ENCODE measurements at places on chromosomes 5 and 9.

DNA sequence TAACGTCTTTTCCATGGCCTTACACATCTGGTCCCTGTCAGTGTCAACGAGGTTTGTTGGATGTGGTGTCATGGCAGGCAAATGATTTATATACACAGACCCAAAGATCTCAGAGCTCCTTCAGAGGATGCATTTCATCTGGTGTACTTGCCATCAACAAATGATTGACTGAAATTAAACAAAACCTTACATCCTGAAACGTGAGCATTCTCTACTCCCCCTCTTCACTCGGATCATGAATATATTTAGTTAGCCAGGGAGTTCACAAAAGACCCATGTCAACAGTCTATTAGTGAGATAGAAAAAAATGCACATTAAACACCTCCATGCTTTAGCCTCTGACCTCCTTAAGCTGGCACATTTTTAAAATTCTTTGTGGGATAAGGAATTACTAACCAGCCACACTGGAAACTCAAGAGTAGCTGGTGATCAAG lies 215.6 kb downstream of the EFNA5 start:
- no peak for DNase-seq

GRCh38 chr5:164175083-164175482 lies 669.7 kb downstream of the MAT2B start:
- no peak for DNase-seq

DNA sequence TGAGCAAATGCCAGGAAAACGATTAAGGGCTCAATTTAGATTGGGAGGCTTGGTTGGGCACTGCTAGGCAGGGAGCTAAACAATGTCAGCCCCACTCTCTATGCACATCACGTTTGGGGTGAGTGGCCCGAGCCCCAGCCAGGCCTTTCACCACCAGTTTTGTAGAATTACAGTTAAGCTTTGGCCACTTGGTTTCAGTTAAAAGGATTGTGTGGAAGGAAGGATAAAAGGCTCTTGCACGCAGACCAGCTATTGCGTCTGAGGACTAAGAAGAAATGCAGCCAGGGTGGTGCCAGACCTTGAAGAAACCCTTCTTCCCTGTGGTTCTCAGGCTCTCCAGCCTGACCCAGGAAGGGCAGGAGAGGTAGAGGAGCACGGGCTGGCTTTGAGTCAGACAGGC lies 125.3 kb upstream of the SLC44A1 start:
- no peak for DNase-seq

DNA sequence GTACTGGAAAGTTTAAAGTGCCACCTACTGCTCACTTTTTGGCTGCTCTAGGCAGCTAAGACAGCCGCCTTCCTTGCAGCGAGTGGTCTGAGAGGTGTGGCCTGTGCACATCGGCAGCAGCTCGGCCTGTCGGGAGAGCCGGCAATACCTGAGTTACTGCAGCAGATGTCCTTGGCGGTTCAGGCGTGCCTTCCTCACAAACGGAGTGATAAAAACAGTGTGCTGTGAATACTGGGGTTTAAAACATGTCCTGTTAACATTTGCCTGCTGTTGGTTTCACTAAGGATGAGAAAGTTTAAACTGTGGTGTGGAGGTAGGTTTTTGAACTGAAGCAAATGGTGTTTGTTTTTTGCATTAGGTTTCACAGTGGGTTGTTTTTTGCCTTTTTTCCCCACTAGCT lies 12.9 kb downstream of the TRAF2 start:
- no peak for DNase-seq

DNA sequence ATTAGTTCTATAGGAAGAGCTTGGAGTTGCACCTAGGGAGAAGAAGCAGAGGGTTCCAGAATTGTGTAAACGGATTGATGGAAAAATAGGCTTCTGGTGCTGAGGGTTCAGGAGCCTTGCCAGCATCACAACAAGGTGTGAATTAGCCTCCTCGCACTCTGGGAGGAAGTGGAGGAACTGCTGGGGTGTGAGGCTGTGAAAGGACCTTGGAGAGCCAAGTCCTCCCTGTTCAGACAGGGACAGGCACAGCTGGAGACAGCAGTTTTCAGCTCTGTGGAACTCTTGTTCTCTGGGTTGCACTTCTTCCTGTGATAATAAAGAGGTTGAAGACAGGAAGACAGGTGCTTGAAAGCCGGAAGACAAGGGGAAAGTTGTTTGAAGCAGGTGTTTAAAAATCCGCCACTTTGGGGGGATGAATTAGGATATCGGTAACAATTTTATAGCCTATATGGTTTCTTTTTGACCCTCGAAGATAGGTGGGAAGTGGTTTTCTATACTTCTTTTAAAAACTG lies 22.6 kb downstream of the DAPK1 start:
- no peak for DNase-seq

- no peak for DNase-seq
Measured at GRCh38 chr5:33205727-33206410, 234.9 kb upstream of the TARS1 start.

DNA sequence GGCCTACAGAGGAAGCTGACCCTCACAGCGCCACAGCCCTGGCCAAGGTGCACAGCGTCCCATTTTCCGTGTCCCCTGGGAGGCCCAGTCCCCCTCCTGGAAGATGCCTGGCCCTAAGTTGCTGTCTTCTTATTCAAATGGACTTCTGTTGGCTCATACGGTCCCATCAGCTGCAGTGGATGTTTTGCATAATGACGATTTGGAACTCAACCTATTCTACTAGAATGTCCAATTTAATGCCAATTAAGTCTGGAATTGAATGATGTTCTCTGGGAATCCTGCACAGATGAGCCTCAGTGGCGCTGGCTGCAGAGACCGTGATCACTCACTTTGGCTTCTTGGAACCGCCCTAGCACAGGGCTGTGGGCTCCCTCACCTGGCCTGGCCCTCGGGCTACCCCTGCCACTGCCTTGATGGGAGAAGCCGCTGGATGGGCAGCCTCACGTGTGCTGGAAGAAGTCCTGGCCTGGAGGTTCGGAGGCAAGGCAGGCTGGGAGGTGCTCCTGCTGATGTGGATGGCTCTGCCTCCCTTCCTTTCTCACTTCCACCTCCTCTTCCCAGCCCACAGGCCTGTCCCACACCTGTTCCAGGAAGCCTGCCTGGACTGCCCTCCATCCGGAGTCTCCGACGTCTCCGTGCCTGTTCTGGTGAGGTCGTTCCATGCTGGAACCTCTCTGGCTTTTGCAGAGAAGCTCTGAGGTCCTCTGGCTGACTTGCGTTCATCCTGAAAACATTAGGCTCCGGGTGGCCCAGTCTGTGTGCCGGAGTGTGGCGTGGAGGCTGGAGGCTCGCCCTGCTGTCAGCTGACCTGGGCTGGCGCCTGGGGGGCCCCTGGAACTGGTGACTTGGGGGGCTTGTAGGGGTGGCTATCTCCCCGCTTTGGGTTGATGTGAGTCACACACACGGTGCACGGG lies 147.1 kb downstream of the RXRA start:
- no peak for DNase-seq

- no peak for DNase-seq
Measured at GRCh38 chr9:125409217-125409636, 147.6 kb downstream of the GAPVD1 start.

GRCh38 chr5:9363449-9363848 lies 182.4 kb downstream of the SEMA5A start:
- DNase-seq: no peak

GRCh38 chr9:34994260-34994899 lies 4.8 kb downstream of the DNAJB5 start:
- peak; percentile 52 for DNase-seq

DNA sequence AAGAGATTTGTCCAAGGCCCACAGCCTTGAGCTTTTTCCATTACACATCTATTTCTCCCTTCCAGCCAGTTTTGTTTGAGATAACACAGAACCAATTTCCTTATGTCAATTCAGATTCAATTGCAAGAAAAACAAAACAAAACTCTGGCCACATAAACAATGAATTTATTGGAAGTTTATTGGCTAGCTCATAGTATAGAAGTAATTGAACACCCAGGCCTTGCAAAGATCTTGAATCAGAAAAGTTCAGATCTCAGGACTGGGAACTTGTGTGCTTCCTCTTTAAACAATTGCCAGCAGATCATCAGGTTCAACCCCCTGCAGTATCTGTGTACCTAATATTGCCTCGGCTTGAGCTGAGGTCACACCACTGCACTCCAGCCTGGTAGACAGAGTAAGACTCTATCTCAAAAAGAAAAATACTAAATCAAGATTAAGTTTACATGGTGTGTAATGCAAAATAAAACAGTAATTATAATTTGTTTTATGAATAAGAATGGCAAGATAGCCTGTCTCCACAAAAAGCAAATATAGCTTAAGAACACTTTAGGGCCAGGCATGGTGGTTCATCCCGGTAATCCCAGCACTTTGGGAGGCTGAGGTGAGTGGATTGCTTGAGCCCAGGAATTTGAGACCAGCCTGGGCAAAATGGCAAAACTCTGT lies 4.1 kb upstream of the ZCCHC10 start:
- no peak for DNase-seq

- no peak for DNase-seq
Measured at GRCh38 chr5:26757941-26758340, 280.4 kb downstream of the CDH9 start.

DNA sequence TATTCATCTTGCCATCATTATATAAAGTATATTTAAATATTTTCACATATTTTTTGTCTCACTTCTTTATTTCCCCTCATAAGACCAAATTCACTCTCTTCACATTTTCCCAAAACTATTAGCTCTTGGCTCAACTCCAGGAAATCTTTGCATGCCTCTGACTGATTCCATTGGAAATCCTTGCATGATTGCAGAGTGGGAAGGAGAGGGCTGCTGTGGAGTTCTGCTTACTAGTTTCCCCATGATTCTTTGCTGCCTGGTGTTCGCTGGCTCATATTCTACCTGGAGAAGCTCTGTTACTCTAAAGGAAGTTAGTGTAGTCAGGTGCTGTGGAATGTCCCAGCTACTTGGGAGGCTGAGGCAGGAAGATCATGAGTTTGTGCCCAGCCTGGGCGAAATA lies 41.9 kb downstream of the LIX1 start:
- no peak for DNase-seq

- DNase-seq: no peak
Measured at GRCh38 chr5:176420972-176421544, 4.7 kb upstream of the CLTB start.

DNA sequence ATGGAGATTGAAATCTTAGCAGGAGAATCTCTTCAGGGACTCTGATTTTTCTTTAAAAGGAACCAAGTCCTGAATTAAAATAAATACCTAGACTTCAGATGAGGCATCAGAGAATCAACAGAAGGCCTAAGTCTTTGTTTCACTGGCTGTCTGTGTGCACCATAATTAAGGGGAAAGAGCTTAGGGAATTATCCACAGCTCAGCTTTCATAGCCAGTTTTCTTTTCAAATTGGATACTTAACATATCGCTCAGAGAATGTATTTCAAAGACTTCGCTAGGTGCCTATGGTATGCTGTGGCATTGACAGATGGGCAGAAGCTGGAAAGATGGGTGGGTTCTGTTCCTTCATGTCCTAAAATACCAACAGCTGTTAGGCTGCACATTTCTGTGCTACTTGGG lies 325.8 kb downstream of the TMEM38B start:
- no peak for DNase-seq

GRCh38 chr5:125011014-125011413 lies 264.6 kb upstream of the ZNF608 start:
- no peak for DNase-seq

DNA sequence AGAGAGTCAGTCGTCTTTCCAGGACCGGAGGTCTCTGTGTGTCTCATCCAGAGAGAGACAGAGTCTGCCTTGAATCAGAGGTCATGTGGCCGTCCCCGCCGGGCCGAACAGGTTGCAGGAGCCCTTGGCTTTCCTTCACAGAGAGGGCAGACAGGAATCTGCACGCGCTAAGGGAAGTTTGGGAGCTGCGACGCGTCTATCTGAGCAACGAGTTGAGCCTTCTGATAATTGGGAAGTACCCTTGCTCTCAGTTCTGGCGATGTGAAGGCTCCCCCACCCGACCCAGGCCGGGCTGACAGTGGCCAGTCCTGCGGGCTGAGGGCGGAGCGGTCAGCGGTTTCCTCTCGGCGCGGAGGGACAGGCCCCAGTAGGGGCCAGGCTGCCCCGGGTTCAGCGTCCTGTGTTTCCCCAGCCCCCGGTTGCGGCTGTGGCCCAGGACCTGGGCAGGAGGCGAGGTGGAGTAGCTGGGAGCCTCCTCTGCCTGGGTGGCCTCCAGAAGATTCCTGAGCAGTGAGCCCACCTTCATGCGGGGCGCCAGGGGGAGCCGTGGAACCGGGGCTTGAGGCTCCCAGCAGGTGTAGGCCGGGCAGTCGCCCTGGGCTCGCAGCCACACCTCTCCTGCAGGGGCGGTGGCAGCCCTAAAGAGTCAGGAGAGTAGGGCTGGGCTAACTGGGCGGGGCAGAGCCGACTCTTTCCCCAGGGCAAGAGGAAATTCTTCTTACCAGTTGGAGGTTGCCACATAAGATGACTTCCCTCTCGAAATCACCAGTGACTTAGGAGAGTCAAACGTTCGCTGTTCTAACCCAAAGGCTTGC lies 13.9 kb downstream of the NR2F1 start:
- DNase-seq: no peak

GRCh38 chr5:81232464-81233079 lies 550 bp upstream of the CKMT2 start:
- DNase-seq: no peak

DNA sequence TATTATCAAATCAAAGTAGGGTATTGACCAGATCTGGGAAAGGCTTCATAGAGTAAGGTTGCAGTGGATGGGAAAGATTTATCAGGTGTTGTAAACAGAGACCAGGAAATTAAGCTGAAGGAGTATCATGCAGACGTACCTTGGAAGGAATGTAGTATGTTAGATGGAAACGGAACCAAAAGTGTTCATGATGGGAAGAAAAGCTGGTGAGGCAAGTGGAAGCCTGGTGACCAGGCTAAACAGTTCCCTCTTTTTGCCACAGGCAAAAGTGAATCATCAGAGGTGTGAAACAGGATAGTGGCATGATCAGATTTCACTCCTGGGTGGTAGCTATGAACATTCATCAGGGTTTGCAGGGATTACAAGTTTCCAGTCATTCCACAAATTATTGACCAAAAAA lies 780.1 kb upstream of the DMAC1 start:
- DNase-seq: no peak

DNA sequence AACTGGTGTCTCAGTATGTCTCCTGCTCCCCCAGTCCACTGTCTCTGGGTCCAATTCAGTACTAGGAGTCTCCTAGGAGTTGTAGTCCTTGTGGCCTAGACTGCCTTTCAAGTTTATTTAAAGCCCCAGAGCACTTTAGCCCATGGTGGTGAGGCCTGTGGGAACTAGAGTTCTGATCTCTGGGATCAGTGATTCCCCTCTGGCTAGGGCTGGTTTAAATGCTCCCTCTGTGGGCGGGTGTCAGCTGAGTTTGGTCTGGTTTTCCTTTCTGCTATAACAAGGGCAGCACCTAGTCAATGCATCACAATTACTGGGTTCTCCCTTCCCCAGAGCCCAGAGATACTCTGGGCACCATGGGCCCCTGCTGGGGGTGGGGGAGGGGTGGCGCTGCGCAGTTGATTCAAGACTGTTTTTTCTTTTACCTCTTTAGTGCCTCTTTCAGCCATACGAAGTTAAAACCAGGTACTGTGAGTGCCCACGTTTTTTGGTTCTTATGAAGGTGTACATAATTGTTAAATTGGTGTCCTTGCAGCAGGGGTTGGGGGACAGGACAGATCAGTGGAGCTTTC lies 9.3 kb upstream of the SLC36A3 start:
- DNase-seq: no peak

DNA sequence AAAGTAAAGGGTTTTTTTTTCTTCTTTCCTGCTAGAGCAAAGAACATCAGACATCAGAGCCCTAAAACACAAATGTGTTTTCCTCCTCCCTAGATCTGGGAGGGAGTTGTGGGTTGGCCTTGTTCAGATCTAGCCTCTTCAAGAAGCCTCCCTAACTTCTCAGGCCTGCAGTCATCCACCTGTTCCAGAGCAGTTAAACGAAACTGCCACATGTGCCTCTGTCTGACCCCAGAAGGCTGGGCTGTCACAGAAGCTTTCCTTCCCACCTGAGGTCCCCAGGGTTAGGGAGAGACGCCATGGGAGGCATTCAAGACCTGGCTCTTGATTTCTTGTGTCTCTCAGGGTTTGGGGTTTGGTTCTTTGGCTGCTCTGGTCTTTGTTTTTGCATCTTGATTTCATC lies 87.0 kb downstream of the DAB2IP start:
- DNase-seq: no peak
